ENCODE measurements at places on chromosomes 2 and 18. TPM values are rescaled to one million over a fixed set of nuclear protein-coding genes. Genes with fewer than 3 reads are reported as not detected.

The IGFBP5 gene
- total RNA-seq = 26.1 TPM

The CNDP1 gene
- total RNA-seq = under 0.01 TPM

The CUL3 gene
- total RNA-seq = 95.0 TPM

The TRIM54 gene
- not detected for total RNA-seq

The CPS1 gene
- 2.9 TPM for total RNA-seq

The SPR gene
- total RNA-seq = 1.6 TPM
